Left cardiac atrium (tissue), 4 donors: ENCODE measurements at places on chromosomes 12 and 14. TPM values are rescaled to one million over a fixed set of nuclear protein-coding genes. Genes with fewer than 3 reads are reported as not detected.

GRCh38 chr14:98321841-98322240 is 950.2 kb downstream of the BCL11B start:
- no peak for DNase-seq

DNA sequence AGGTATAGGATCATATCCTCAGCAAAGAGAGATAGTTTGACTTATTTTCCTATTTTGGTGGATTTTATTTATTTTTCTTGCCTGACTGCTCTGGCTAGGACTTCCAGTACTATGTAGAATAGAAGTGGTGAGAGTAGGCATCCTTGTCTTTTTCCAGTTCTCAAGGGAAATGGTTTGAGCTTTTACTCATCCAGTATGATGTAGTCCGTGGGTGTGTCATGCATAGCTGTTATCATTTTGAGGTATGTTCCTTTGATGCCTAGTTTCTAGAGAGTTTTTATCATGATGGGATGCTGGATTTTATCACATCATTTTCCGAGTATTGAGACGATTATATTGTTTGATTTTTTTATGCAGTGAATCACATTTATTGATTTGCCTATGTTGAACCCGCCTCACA is 97.2 kb downstream of the MGAT4C start:
- DNase-seq, result no peak

GRCh38 chr14:75861161-75861621 is 120.6 kb downstream of the TGFB3 start:
- no peak for DNase-seq

DNA sequence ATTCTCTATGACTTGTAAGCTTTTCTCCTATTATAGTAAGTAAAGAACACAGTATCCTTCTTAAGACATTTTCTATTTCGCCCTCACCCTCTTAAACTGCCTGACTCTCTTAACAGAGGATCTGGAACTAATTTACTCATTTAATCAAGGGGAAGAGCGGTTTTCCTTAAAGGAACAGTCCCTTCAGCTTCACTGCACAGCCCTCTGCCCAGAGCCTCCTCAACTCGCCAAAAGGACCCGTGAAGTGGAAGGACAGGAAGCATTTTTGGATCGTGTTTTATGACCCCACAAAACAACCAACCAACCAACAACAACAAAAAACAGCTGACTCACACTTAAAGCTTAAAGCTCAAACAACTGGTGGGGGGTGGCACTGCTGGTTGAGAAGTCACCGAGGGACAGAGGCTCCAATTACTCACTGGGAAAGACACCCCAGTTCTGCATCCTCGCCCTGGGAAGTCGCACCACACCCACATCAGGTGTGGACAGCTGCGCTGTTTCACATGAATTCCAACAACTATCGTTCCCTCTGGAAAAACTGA is 35.7 kb downstream of the NID2 start:
- no peak for DNase-seq

DNA sequence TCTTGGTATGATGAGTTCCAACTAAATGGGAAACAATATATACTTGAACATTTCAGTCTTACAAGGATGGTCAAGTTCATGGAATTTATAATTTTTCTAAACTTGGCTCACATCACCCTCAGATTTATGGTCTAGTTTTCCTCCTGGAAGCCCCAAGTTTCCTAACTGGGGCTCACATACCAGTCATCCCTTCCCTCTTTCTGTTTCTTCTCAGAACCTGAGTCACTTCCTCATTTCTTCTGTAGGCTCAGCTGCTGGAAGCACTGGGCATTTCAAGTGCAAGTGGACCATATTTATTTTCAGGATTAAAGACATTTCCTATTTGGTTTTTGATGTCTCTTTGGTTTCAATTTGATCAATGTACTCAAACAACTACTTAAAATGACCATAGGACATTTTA is 55.4 kb downstream of the GRIP1 start:
- DNase-seq, result no peak

The FBLN5 gene
- 121 TPM for total RNA-seq

The SSTR1 gene
- 1.0 TPM for total RNA-seq

The NR4A1 gene
- 85.6 TPM for total RNA-seq
